ENCODE measurements at places on chromosomes 11 and 22. TPM values are rescaled to one million over a fixed set of nuclear protein-coding genes. Genes with fewer than 3 reads are reported as not detected.
A peak's percentile ranks its signal among the peaks of the same experiment; 100 is the strongest.

Gene MS4A3
- total RNA-seq = 1.4 TPM

Gene NLRP10
- total RNA-seq = not detected

Gene IGLL1
- total RNA-seq = not detected

Gene BRSK2
- 7.4 TPM for total RNA-seq

Gene H19
- total RNA-seq = 1,096 TPM

DNA sequence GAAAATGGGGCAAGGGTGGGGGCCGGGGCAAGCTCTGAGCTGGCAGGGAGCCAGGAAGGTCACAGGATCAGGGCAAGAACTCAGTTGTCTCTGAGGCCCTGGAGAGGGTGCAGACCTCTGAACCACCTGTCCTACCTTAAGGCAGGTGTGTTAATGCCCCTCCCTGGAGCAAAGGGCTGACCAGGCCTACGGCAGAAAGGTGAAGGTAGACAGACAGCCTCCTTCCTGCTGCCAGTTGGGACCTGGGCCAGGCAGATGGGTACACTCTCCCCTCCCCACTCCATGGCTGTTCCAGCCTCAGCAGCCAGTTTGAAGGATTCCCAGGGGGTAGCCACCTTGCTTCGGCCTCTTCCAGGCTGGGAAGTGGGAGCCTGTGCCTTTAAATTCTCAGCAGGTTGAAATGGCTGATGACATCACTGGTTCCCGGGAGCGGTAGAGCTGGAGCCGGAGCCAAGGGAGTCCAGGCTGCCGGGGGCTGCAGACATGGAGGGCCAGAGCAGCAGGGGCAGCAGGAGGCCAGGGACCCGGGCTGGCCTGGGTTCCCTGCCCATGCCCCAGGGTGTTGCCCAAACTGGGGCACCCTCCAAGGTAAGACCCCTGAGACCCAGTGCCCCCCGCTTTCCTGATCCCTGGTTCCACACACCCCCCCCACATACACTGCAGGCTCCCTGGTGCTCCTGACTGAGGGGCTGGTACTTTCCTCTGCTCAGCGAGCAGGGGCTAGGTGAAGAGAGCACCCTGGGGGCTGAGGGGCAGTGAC, at the start of gene INPP5J:
Gene INPP5J, plus strand, starts transcription at position 435 of the 760 bp plus-strand sequence. Its CDS starts 49 bp downstream, at position 484.
- DNase-seq = no peak

GRCh38 chr22:37824674-37825641, 1.8 kb downstream of the GALR3 start:
- DNase-seq = no peak

DNA sequence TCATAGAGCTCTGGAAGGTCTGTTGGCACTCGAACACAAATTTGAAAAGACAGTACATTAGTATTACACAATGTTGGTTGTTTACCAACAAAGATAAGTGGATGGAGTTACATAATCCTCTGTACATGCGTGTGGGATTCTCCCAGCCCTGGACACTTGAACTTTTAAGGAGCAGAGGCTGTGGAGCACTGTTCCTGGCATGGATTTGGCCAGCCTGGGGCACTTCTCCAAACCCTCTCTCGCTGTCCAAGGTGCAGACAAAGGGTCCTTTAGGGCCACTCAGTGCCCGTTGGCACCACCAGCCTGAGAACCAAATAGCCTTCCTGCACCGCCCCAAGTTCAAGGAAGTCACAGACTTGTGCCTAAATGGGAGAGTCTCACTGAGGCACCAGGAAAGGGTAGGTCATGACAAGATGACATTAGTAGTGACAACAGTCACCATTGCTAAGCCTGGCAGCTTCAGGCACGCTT, 1.6 kb upstream of the ANO1 start:
- DNase-seq = peak; percentile 39

DNA sequence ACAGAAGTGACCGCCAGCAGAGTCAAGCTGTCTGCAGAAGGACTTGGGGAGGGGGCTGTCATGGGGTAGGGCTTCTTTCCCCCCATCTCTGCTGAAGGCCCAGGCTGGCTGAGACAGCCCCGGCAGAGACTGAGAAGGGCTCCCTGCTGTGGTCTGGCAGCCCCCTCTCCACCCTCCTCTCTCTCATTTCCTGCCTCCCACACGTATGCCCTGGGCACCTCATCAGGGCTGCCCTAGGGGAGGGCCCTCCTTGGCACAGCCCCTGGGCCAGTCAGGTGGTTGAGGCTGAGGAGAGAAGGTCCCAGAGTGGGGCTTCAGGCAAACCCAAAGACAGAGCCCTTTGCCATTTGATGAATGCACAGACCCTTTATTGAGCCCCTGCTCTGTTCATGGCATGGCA, 3.6 kb downstream of the RASD2 start:
- DNase-seq = no peak

DNA sequence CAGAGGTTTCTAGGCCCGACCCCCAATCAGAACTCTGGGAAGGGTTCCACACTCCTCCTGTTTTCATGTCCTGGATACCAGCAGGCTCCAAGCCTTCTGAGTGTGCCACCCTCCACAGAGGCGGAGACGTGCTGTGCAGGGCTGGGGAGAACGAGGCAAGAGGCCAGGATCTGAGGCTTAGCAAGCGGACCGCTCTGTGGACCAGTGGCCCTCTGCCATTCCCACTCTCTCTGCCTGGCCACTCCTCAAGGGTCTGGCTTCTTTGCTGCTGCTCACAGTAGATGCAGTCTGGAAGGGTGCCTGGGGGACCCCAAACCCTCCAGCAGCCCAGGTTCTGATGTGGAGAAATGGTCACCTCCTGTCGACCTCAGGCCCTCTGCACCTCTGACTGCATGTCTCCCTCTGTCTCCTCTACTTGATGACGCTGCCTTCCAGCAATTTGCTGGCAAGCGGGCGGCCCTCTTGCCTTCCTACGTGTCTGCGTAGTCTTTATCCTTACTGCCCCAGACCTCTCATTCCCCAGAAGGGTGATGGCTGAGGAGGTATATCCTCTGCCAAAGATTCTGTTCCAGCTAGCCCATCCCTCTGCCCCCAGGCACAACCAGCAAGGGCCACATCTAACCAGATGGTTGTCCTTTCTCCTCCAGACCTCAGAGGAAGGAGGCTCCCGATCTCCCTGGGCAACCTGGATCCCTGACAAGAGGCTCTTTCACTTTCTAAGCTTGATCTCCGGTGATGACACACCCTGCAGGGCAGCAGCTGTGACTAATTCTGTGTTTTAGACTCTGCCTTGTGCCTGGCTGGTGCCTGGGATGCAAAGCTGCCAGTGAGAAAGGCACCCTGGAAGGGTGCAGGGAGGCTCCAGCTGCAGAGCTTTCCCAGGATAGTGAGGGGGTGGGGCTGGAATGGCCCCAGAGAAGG, 87.3 kb downstream of the NAT10 start:
- no peak for DNase-seq

- DNase-seq = no peak
These were observed 9.5 kb downstream of the PLA2G6 start for GRCh38 chr22:38171927-38172831.

DNA sequence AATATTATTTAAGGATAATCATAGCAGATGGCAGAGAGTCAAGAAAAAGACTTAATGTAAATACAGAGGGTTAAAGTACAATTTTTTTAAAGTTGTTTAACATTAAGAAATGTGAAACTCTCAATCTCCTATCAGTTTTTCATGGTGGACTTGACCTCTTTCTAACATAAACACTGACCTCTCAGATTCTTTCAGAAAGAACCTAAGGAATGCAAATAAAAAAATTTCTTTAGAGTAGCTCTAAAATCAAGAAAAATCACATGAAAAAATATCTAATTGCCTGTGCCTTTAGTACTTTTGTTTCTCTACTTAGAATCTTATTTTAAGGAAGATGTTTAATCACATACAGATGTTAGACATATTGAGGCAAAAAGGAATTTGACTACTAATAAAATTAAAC, 12.9 kb downstream of the RNF141 start:
- no peak for DNase-seq

DNA sequence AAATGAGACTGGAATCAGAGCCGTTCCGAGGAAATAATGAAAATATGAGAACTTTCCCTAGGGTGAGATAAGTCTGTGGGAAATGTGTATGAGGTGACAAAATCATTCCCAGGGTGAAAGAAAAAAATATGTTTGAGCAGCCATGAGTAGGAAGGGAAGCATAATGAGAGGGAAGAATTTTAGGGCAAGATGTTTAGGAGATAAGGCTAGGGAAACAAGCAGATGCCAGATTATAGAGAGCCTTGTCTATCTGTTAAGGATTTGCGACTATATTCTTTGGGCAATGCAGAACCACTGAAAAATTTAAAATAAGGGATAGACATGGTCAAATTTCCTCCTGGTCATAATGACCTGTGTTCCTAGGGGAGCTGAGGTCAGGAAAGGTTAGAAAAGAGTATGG, 54.4 kb downstream of the STIM1 start:
- no peak for DNase-seq

- DNase-seq = no peak
These were observed 363.0 kb downstream of the DDX10 start for GRCh38 chr11:109027851-109028250.

DNA sequence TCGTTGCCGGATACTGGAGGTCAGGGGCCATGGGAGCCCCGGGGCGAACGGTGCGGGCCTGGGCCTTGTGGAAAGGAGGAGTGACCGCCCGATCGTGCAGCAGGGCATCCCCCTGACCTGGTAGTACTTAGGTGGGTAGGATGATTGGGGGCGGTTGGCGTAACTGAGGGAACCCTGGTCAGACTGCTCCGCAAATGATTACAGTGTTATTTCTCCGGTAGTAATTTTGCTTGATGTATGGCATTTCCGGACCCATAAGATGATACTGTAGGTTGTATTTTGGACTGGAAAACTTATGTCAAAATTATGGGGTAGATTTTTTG, 762 bp downstream of the MTMR3 start:
- no peak for DNase-seq

Data from sciatic nerve (tissue), 2 donors.